ENCODE measurements at places on chromosomes 12 and 14.
A peak's percentile ranks its signal among the peaks of the same experiment; 100 is the strongest.

DNA sequence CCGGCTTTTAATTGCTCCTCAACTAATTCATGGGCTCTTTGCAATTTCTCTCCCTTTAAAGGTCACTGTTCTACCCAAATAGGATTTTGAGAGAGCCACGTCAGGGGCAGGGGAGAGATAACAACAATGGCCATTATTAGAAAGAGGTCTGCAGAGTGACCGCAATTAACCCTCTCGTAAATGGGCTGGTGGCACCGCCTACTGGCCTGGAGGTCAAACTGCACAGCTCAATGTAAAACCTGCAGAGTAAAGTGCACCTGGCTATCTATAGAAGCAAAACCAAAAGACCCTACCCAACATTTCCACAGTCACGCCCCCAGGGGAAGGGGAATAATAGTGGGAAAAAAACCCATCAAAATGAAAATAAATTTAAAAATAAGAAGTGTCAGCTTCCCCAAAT lies 21.6 kb upstream of the CLEC4E start:
- DNase-seq: no peak

DNA sequence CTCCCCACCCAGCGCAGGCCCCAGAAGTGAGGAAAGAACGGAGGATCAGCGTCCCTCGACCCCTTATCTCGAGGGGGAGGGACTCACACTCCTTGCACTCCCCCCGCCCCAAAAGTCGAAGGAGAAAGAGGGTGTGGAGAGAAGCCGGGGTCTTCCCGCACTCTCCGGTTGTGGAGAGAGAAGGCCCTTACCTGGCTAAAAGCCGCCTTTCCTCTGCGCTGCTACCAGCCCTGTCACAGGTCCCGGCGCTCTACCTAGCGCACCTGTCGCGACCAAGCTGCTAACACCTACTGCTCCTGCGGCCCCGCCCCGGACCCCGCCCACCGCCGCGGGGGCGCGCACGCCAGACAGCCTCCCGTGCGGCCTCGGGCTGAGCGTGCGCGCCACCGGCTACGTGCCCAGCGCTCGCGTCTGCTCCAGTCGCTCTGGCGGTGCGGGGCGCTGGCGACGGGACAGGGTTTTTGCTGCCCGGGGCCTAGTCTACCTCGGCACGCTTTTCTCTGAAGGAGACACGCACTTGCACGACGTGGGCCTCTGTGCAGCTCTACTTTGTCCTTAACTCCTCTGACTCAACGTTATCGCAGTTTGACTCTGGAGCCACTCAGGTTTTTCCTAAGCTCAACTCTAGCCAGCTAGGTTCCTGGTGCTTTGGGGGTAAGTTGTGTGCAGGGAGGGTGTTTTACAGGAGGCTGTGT lies at the start of gene LIMA1:
LIMA1 (minus strand) TSS at position 292 of the 695 bp plus-strand sequence. CDS start 34,769 bp downstream, outside the sequence.
- peak; percentile 88 for DNase-seq

- no peak for DNase-seq
Measured at GRCh38 chr12:122964439-122965257, 1.6 kb downstream of the ABCB9 start.

- DNase-seq: no peak
Measured at GRCh38 chr12:88305254-88305890, 163.3 kb downstream of the TMTC3 start.
